Nephron progenitor cell (in vitro differentiated cells): ENCODE measurements at places on chromosomes 12 and 14.

DNA sequence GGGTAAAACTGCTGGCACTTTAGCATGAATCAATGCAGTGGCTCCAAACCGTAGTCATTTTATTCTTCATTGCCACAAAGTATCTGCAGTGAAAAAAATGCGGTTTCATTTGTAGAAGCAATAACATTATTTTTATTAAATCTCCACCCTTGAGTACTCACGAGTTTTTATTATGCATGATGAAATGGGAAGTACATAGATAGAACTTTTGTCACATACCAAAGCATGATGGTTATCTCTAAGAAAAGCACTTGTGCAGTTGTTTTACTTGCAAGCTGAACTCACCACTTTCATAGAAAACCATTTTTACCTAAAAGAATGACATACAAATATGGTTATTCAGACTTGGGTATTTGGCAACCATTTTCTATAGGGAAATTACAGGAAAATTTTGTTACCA, 90.3 kb downstream of the PELI2 start:
- no peak for DNase-seq

- DNase-seq, result no peak
Observed at GRCh38 chr12:4707306-4707705, 12.9 kb upstream of the GALNT8 start.

- DNase-seq, result no peak
Observed at GRCh38 chr12:64782191-64782876, 23.1 kb upstream of the GNS start.

- no peak for DNase-seq
Observed at GRCh38 chr12:50894241-50894640, 51.5 kb downstream of the TMPRSS12 start.

- DNase-seq, result no peak
Observed at GRCh38 chr14:53126731-53127130, 26.4 kb downstream of the DDHD1 start.

DNA sequence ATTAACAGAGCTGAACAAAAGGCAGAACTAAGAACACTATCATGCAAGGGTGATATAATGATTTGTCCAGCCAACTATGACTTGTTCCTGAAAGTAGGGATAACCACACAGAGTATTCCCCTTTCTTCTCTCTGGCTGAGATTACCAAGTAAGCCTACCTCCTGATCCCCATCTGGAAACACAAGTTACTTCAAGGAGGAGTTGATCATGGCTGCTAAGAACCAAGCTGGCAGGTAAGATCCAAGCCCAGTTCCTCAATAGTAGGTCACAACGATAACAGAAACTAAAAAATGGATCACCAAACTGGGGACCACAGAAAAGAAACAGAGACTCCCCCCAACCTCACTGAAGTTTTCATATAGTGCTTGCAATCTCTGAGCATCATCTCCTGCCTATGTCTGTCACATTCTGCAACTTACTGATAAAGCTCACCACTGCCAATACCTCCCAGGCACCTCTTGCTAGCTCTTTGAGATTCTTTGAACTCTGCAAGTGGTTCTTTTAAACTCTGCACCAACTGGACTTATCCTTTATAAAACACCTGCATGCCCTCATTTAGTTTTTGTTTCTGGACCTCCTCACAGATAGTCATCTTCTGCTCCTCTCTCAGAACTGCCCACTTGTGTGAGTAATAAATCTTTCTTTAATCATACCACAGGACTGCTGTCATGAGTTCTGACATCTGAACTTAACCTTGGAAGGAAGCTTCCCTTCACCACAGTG, 76.6 kb downstream of the LRP6 start:
- DNase-seq, result no peak

DNA sequence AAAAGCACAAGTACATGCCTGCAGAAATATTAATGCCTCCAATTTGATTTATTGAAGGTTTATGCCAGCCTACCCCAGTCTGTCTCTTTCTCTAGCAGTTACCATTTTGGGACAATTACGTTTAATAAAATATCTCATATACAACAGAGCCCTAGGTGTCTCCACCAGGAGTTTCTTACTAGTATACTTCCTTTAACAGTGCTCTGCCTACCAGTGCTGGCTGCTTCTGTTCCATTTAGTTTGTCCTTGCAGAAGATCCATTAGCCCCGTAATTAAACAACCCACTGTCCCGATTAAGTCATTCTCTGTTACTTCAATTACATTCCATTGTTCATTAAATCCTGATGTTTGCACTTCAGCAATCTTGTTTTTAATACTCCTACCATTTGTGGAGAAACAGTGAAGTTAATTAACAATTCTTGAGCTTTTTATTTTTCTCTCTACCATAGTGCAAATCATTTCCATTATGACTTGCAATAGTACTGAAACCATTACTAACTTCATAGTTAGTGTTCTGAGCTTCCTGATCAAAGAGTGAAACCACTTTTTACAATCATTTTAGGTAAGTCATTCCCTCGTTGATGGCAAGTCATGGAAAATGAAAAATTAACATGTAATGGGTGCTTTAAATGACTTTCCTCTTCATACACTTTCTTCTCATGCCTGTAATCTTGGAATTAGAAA, 121.1 kb downstream of the PLXNC1 start:
- no peak for DNase-seq

DNA sequence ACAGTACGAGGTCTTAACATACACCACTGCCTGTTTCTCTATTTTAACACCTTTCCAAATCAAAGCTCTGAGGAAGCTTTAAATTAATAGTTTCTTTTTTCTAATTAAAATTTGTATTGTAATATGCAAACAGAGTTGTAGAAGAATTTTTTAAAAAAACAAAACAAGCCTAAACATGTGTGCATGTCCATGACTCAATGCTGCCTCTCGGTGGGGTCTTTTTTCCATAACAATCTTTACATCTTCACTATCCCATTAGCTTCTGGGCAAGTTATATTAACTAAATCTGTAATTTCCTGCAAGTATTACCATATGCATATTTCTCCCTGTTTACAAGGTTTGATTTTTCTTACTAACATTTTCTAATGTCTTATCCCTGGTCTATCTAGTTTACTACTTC, 143.9 kb upstream of the NAV3 start:
- DNase-seq, result no peak
